Large intestine (tissue), 12 donors: ENCODE measurements at places on chromosomes 5 and 9.

GRCh38 chr5:200985-201384 lies 9.7 kb downstream of the LRRC14B start:
- DNase-seq: no peak

DNA sequence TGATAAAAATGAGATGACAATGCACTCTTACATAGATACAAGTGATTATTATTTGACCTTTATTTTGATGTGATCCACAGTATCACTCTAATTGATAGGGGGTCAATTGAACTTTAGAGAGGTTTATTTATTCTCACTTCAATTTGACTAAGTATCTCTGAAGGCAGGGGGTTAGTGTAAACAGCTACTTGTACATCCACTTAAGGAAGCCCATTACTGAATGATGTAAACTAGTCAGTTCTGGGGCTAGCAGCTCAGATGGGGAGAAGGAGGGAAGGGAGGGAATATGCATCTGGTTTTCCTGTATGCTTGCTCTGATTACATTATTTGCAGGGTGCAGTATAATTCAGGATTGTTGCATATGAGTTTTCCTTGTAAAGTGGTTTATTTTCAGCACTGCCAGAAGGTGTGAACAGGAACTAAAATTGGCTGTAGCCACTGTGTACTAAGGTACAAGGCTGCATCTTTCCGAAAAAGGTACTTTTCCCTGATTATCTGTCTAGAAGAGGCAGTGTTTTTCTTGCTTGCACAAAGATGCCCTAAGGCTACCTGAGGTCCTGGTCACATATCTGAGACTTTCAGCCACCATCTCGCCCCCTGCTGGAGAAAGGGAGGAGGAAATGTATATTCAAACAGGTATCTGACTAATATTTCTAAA lies 51.2 kb downstream of the MRPS27 start:
- peak; percentile 13 for DNase-seq

GRCh38 chr9:71115448-71115975 lies 5.9 kb downstream of the TRPM3 start:
- no peak for DNase-seq

GRCh38 chr5:179378441-179379271 lies 33.4 kb upstream of the ADAMTS2 start:
- DNase-seq: no peak

DNA sequence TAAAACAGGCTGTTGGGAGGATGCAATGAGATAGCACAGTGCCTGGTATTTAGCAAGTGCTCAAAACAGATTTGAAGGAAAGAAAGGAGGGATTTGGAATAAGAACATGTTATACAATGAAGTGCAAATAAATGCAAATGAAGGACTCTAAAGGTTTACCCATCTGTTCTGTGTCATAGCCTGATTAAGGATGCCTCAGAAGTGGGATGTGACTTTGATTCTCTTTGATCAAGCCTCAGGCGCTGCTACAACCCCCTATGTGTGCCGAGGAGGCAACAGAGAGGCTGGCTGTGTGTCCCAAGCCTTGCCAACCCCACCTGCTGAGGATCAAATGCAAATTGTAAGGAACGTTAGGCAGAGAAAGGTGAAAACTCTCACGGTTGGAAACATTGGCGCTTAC lies 27.2 kb downstream of the GGTA1 start:
- no peak for DNase-seq
